ENCODE measurements at places on chromosomes 16 and 17. TPM values are rescaled to one million over a fixed set of nuclear protein-coding genes. Genes with fewer than 3 reads are reported as not detected.

CLEC18A gene
- polyA plus RNA-seq = 0.42 TPM

- no peak overlapping the region for H3K4me3 ChIP-seq
- no peak for DNase-seq
- H3K36me3 ChIP-seq = no peaks in the 10 kb centered on the region
- peaks cover 29% of the 10 kb centered on the region for H3K27me3 ChIP-seq
Observed at GRCh38 chr17:45794840-45795239, 10.7 kb downstream of the CRHR1 start.

DNA sequence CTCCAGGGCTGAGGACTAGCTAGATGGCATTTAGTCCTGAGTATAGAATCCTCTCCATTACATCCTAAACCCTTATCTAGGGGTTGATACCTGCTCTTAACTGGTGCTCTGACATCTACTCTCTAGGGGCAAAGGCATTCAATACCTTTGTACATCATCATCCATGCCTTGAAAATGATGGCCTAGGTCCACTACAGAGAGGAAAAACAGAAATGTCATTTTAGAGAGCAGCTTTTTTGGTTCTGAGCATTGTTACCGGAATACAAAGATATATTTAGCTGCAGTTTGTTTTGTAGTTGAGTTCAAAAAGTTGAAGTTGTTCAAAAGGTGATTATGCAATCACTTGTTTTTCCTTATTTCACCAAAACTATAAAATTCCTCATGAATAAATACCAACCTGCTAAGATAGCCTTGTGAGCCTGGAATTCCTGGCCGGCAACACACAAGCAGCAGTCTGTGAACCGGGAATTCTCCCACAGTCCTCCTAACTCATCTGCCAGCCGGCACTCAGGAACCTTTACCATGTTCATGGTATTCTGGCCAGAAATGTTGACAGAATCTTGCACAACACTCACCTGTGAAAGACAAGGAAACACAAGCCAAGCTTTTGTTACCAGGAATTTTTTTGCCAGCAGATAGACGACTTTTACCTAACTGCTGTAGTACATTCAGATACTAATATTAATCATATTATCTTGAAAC, 35.4 kb downstream of the NXPH3 start:
- H3K4me1 ChIP-seq = peaks cover 9% of the 10 kb centered on the region
- no peak for DNase-seq
- H3K4me3 ChIP-seq = no peak overlapping the region
- no peaks in the 10 kb centered on the region for H3K27me3 ChIP-seq

DNA sequence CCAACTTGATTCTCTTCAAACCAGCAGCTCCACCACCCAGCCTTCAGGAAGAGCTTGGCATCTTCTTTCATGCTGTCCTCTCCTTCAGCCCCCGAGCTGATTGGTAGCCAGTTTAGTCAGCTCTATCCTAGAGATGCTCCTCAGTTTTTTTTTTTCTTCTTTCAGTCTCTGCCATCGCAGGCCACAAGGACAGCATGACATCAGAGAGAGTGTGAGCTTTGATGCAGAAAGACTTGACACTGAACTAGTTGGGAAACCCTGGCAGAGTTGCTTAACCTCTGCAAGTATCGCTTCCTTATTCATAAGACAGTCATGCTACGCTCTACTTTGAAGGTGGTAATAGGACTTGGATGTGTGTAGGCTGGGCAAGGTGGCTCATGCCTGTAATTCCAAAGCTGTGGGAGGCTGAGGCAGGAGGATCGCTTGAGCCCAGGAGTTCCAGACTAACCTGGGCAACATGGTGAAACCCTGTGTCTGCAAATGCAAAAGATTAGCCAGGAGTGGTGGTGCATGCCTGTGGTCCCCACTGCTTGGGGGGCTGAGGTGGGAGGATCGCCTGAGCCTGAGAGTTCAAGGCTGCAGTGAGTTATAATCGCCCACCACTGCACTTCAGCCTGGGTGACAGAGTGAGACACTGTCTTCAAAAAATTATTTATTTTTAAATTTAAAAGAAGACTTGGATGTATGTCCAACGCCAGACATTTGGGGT, 2.6 kb downstream of the CD300LB start:
- H3K4me1 ChIP-seq = peaks cover 34% of the 10 kb centered on the region
- H3K27me3 ChIP-seq = peaks cover 47% of the 10 kb centered on the region
- no peaks in the 10 kb centered on the region for H3K36me3 ChIP-seq
- no peak for DNase-seq
- no peak overlapping the region for H3K4me3 ChIP-seq

DNA sequence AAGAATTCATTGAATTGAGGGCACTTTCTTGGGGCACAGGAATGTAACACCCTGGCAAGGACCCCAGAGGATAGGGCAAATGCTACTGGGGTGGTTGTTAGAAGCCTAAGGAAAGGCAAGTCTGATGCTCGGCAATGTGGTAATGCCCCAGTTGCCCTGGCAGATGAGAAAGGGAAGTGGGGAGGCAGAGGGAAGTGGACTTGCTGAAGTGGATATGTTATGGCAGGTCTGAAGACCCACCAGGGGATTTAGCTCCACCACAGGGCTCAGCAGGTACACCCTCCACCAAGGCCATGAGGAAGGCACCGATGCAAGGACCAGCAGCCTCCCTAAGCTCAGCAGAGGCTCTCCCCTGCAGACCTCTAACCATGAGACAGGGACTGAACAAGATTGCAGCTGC, 184.8 kb downstream of the IRX5 start:
- H3K36me3 ChIP-seq = no peaks in the 10 kb centered on the region
- no peak overlapping the region for H3K4me3 ChIP-seq
- H3K27me3 ChIP-seq = peaks cover 12% of the 10 kb centered on the region
- no peak for DNase-seq

DNA sequence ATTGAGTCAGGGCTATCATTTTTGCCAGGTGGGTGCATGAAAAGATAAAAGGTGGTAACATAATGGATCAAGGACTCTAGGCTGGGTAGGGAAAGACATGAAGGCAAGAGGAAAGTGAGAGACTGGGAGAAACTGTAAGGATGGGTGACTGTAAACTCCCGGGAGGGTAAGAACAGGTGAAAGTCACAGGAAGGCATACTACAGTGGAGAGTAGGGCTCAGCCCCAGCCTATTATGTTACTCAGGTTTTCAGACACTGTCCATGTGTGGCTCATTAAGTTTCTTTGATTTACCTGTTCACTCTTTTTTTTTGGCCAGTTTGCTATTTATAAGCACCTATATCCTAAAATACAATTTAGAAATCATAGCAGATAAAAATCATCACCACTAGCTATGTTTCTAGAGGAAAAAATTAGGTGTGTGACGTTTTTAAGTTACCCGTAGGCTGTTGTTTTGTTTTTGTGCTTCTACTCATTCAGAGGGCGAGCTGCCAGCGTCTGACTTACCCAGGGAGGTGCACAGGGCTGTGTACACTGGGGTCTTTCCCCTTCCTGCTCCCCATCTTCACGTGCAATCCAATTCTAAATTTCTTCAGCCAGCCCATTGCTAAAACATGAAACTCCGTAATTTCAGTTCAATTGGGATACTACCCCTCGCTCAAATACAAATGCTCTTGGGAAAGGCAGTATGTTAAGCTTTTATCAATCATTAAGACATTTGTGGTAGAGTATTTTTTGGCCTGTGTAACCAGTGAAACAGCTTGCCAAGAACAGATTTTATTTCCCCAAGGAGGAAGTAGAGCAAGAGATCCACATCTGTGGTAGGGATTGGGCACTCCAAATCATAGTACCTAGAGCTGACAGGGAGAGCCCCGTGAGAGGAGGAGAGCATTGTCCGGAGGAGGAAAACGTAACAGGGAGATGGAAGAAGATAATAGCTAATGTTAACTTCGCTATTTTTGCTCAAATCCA, 21.7 kb upstream of the VWA3A start:
- peaks cover 21% of the 10 kb centered on the region for H3K36me3 ChIP-seq
- no peaks in the 10 kb centered on the region for H3K27me3 ChIP-seq
- H3K4me3 ChIP-seq = no peak overlapping the region
- H3K4me1 ChIP-seq = no peaks in the 10 kb centered on the region
- H3K27ac ChIP-seq = no peak overlapping the region

GRCh38 chr17:15496735-15497670, 29.6 kb upstream of the CDRT4 start:
- no peak for DNase-seq
- peaks cover 19% of the 10 kb centered on the region for H3K36me3 ChIP-seq
- no peak overlapping the region for H3K4me3 ChIP-seq
- H3K27ac ChIP-seq = no peak overlapping the region

- no peaks in the 10 kb centered on the region for H3K27me3 ChIP-seq
- no peaks in the 10 kb centered on the region for H3K36me3 ChIP-seq
- no peak overlapping the region for H3K27ac ChIP-seq
Observed at GRCh38 chr17:75504347-75505151, 10.8 kb downstream of the CASKIN2 start.

DNA sequence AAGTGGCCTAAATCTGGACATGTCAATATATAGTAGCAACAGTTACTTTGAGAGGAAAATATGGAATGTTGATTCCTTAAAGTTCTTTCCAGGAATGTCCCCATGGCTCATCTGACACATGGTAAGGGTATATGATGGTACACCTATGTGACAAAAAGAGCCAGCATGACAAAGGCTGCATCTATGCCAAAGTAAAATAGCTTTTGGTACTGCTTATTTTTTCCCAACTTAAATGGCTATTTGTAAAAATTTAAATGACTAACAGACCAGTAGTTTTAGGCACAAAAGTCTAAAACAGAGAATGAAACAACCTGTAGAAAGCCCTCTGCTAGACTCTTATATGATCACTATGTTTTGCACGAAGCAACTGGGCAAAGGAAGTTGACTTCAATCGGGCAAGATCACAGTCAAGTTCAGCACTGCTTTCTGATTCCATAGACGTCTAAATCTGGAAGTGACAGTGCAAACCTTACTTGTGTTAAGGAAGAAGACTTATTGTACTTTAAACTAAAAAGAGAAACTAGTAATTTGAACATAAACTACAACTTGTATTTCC, 135.1 kb downstream of the SKAP1 start:
- no peaks in the 10 kb centered on the region for H3K27me3 ChIP-seq
- peak overlapping the region; percentile 17 for H3K27ac ChIP-seq

- H3K4me3 ChIP-seq = peak overlapping the region; percentile 61
- H3K27ac ChIP-seq = peak overlapping the region; percentile 91
- H3K27me3 ChIP-seq = no peaks in the 10 kb centered on the region
- H3K36me3 ChIP-seq = peaks cover 40% of the 10 kb centered on the region
- DNase-seq = no peak
Observed at GRCh38 chr17:78384479-78385175, 6.2 kb downstream of the PGS1 start.
